Activated T-helper 1 cell treated with anti-CD3 and anti-CD28 coated beads, Interleukin-2, amount 50 U/mL, for 16 hours (primary cell): ENCODE measurements at places on chromosomes 3 and 15.

DNA sequence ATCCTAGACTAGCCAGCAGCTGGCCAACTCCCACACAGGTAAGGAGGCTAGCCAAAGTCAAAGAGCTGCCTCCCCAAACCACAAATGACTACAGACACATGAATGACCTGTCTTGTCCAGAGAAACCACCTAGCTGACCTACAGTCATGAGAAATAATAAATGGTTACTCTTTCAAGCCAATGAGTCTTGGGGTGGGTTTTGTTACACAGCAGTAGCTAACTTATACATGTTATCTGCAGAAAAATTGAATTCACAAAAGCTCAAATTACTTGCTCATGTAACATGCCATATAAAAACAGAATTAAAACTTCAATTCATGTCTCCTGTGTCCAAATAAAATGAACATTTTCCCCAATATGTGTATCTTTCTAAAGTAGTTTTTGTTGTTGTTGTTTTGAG is 307.4 kb upstream of the NR2F2 start:
- DNase-seq: no peak

DNA sequence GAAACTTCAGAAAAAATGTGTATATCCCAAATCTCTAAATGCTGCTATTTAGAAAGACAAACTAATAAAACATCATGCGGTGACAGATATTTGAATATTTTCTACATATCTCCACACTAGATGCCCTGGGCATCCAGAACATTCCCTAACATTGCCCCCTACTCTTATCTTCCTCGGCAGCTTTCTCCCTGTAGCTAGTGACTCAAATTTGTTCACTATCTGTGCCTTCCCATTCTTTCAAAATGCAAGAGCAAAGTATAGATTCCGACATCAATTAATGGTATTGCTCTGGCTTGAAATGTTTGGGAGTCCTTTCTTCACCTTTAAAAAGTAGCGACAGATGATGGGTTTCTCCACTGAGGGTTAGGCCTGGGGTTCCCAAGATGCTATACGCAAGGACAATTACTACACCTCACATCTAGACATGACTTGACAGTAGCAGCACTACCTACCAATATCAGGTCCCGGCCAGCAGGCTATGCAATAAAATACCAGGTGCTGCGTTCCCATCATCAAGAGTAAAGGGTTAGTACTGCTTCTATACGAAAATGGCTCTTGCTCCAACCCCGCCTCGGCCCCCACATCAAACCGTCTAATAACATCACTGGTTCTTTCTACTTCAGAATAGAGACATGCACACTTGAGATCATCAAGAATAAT is 631 bp downstream of the UBR1 start:
- peak; percentile 2 for DNase-seq

DNA sequence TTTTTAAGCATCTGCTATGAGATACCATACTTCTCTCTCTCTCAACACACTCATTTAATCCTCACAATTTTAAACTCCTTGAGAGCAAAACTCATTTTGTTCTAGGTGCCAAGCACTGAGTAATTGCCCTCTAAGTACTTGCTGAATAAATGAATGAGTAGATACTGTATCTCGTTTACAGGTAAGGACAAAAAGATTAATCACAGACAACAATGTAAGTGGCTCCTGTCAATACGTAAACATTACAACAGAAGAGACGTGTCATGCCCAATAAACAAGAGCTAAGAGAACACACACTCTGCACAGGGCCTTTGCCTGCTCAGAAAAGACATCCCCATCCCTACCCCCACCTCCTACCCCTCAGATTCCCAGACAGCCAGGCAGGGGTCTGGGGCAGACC is 59.8 kb downstream of the CHSY1 start:
- DNase-seq: no peak

DNA sequence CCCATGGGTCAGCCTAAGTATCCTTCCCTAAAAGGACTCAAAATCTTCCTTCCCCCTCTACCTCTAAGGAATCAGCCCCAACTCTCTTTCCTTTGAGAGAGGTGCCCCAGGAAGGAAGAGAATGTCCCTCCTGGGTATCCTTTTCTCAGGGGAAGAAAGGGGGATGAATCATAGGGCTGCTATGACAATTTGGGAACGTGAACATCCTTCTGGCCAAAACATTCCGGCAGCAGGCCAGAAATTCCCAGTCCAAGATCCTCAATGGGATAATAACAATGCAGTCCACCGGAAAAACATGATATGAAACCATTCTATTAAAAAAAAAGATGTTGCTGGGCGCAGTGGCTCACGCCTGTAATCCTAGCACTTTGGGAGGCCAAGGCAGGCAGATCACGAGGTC is 50.8 kb upstream of the CACNA2D3 start:
- DNase-seq: no peak

DNA sequence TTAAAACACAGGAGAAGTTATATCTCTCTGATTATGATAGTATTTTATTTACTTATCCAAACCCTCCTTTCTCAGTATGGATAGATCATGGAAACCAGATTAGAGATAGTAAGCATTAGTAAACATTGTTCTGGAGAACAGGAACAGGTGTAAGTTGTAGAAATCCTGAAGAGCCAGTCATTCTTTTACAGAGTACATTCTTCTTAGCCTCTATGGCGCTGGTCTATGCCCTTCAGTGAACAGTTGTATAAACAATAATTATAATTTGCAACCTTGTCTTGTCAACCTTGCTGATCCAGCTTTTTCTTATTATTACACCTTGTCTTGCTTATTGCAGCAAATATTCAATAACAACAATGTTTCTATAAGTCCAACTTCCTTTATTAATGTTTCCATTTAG is 47.4 kb downstream of the SLC15A2 start:
- DNase-seq: no peak

DNA sequence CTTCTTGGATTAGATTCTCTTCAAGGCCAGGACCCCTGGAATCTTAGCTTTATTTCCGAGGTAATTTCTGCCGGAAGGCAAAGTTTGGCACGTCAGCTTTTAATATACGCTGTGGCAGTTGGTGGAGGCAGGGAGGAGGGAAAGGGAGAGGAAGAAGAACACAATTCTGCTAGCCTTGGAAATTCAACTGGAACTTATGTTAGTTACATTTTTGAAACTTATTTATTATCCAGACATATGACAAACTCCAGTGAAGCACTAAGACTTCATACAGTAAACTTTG is 100.1 kb upstream of the TSC22D2 start:
- DNase-seq: no peak

DNA sequence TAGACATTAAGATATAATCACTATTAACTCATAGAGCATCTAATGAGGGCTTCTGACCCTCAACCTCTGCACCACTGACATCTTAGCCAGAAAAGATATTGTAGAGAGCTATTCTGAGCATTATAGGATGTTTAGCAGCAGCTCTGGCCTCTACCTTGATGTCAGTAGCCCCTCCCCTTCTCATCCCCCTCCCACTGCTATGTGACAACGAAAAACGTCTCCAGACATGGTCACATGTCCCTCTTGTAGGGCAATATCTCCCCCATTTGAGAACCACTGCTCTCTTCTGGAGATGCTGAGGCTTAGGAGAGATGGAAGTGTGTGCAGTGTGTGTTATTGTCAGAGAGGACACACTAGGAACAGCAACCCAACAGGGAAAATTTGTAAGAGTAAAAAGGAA is 242.3 kb downstream of the FEZF2 start:
- no peak for DNase-seq

- no peak for DNase-seq
Observed at GRCh38 chr3:158728061-158728377, 4.2 kb downstream of the RARRES1 start.
